AG04449 (cell line): ENCODE measurements at places on chromosomes 1 and 21.

- no peak for DNase-seq
These were observed 489 bp downstream of the ACTN2 start for GRCh38 chr1:236686815-236687160.

GRCh38 chr1:113684153-113684541 lies 75.1 kb downstream of the PHTF1 start:
- no peak for DNase-seq

DNA sequence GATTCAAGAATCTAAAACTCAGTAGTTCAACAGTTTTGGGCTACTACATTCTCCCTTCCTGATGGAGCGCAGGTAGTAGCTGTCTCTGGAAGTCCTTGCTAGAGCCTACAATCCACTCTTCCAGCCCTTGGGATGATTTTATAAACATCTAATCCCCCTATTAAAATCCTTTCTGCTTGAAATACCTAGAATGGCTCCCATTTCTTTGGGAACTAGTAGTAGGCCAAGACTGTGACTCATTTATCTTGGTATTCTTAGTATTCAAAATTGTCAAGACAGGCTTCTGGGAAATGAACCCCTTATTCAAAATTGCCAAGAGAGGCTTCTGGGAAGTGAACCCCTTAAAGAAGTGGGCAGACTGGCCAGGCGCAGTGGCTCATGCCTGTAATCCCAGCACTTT lies 142.5 kb upstream of the FGGY start:
- no peak for DNase-seq

DNA sequence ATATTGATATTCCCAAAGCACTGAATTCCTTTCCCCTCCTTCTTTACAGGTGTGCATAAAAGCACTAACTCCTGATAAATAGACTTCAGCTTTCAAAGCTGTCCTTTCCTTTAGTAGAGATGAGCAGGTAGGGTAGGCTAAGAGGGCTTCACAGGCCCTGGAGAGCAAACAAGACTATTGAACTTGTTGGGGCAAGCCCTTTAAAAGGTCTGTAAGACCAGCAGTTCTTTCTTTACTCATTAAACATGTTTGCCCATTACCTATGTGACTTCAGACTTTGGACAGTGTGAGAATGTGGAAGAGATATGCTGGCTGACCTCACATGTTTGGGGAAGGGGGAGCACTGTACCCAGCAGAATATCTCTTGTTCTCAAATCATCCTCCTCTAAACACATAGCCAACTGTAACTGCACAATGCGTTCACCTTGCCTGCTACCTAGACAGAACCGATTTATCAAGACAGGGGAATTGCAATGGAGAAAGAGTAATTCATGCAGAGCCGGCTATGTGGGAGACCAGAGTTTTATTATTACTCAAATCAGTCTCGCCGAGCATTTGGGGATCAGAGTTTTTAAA lies 27.1 kb upstream of the HAO2 start:
- DNase-seq, result no peak

DNA sequence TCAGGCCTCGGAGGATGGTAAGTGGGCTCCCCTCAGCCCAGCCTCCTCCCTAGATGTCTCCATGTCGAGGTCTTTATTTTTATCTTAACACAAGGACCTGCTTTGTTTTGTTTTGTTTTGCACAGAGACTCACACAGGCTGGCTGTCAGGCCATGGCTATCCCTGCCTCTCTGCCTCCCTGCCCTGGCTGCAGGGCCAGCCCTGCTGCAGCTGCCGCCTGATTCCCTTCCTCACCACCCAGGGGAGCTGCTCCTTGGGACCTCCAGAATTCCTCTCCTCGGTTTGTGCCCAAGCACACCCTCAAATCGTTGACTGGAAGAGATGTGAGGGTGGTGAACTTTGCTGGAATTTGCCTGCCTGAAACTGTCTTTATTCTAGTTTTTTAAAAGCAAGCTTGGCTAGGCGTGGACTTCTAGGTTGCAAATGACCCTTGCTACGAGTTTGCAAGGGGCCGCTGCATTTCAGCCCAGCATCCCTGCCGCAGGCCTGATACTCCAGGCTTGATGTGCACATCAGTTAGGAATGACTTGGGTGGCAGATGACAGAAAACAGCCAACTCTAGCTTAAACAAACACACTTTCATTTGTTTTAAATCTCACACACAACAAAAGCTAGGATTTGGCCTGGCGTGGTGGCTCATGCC lies 37.1 kb downstream of the WNT9A start:
- DNase-seq, result no peak

- DNase-seq, result no peak
These were observed 649.5 kb upstream of the ADGRL2 start for GRCh38 chr1:81151206-81151605.

- DNase-seq, result no peak
These were observed 9.5 kb downstream of the ST6GALNAC5 start for GRCh38 chr1:76876655-76877395.

DNA sequence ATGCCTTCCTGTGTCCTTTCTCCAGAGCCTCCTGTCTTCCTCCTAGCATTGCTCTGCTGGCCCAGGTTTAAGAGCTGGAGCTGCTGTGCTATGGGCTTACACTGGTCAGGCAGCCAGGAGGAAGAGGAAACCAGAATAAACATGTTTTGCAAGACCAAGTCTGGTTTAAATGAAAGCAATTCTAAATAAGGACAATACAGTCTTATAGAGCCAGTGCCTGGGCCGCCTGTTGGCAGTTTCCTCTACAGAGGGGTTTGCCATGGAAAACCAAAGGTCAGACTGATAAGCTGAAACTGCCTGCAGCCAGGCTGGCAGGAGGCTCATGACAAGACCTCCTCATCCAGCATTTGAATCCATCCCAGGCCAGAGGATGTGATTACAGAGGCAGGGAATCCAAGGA lies 92.9 kb upstream of the FGGY start:
- DNase-seq, result no peak

GRCh38 chr1:18948048-18948912 lies 8.2 kb downstream of the IFFO2 start:
- no peak for DNase-seq

DNA sequence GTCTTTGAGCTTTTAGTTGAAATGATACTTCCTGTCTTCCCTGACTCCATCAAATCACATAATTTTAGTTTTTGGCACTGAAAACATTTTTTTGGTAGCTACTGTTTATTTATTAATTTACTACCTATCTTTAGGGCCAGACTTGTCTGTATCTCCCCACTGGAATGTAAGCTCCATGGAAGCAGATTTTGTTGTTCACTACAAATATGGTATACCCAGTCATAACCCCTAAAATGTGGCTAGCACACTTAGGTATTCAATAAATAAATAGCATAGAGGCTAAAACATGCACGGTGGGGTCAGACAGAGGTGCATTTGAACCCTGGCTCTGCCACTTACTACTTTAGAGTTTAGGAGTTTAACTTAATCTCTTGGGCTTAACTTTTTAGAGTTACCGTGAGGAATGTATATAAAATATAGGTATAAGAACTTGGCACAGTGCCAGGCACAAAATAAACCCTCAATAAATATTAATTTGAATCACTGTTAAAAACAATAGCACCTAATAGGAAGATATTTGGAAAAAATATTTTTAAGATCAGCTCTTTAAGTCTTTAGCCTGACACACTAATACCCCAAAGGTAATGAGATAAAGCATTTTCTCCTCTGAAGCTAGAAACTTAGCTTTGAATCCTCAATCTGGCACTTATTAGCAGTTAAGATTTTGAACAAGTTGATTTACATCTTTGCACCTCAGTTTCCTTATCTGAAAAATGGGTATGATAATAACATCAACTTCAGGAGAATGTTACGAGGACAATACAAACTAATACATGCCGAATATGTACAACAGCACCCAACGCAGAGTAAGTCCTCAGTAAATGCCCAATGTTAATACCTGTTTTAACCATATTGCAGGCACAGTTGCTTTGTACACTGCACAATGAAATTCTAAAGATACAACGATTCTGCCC lies 59.6 kb upstream of the HP1BP3 start:
- no peak for DNase-seq

GRCh38 chr1:47990286-47990685 lies 6.9 kb downstream of the TRABD2B start:
- no peak for DNase-seq

DNA sequence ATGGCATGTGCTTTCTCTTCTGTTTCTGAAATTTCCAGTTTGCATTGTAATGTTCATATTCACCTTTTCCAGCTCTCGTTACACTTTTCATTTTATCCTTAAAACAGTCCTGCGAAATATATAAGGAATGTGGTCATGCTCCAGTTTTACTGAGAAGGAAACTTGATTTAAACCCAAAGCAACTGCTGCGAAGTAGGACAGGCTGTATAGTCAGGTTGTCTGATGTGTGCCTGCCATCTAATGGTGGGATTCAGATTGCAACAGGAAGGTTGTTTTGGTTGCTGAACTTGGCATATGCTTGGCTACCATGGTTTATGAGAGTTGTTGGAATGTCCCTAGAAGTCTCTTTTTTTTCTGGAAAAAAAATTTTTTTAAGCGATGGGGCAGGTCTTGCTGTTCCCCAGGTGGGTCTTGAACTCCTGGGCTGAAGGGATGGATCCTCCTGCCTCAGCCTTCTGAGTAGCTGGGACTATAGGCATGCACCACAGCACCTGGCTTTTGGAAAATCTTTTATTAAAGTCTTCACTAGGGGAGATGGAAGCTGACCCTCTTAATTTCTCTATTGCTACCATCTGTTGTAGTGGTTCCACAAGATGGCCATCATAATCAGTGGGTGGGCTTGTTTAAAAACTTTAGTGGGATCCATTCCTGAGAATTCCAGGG lies 86.9 kb downstream of the UCK2 start:
- no peak for DNase-seq

DNA sequence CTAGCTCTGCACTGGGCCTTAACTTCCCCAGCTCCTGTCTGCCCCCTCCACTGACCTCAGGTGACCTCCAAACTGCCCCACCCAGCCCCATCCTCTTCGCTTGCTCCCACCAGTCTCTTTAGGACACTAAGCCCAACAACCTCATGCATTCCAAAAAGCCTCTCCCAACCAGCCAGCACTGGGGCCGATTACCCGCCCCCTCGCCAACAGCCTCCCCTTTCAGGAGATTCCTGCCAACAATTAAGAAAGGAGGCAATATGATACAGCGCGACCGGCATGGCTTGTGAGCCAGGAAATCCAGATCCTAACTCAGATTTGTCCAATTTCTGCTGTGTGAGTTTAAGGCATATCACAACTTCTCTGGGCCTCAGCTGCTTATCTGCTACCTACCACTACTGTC lies 14.7 kb downstream of the KANK4 start:
- DNase-seq, result no peak

DNA sequence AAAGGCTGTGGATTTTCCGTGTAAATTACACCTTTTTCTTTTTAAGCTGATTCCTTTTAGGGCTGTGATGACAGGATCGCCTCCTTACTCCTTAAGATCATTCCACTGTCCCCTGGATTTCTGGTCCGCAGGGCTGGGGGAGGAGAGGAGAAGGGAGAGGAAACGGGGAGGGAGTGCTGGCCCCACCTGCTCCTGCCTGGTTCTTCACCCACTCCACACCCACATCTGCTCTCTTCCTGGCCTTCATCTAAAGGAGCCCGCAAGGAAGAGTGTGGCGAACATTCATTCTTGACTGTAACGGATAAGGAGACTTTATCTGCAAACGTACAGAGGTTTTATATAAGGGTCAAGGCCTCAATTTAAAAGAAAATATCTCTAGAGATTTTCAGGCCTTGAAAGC lies 242.0 kb downstream of the RHOU start:
- DNase-seq, result no peak

GRCh38 chr1:48093696-48094528 lies 96.7 kb upstream of the TRABD2B start:
- no peak for DNase-seq

DNA sequence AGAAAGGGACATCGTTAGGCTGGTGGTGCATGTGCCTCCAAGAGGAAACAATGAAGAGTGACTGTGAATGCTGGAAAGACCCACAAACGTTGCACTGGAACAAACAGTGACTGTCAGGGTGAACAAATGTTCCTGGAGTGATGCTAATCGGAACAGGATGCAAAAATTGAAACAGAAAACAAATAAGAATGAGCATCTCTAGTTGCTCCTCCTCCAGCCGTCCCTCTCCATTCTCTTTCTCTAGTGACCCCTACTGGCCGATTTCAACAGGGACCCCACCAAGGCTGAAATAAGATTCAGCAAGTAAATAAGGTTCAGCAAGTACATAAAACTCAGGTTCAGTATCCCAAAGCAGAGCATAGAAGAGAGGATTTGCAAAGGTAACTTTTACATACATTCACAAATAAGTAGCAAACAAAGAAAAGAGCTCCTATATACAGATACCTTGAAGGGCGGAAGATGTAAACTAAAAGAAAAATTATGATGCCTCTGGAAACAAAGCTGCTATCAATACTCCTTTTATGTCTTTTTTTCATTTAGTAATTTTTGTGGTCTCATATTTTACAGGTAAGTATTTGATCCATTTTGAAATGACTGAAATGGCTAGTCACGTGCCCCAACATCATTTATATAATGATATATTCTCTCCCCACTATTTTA lies 836.1 kb upstream of the ADAMTS5 start:
- no peak for DNase-seq
